CD4-positive, alpha-beta T cell treated with Interleukin-4 for 1 hour (primary cell): ENCODE measurements at places on chromosomes 2 and 18.
A peak's percentile ranks its signal among the peaks of the same experiment; 100 is the strongest.

DNA sequence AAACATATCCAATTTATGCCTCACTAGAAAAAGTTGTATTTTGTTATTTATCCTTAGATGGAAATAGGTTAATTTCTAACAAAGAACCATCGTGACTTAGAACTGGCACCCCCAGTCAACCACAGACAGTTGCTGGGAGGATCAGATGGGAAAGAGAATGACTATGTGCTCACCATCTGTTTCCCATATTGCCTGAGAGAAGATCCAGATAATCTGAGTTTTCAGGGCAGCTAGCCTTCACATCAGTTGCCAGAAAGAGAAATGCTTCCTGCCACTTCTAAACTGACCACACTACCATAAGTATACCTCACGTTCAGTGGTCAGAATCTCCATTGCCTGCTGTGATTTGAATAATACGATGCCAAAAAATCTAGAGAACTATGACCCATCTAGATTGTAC is 28.4 kb upstream of the NEB start:
- no peak for DNase-seq

GRCh38 chr2:35526741-35527140 is 828.8 kb upstream of the CRIM1 start:
- DNase-seq, result no peak

GRCh38 chr18:60176259-60176658 is 196.3 kb downstream of the MC4R start:
- DNase-seq, result no peak

- DNase-seq, result no peak
Measured at GRCh38 chr18:14935210-14935609, 187.2 kb downstream of the ANKRD30B start.

DNA sequence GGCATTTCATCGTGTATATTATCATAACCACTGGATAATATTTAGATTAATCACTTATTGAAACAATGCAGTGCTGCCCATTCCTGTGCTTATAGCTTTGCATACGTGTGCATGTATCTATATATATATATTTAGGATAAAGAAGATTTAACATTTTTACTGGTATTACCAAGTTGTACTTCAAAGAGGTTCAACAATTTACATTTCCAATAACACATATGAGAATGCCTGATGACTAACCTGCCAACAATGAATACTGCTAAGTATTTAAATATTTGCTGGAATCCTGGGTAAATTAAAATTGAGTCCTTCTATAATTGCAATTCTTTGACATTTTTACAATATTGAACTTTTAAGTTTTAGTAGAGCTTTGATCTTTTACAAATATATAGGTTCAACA is 111.4 kb downstream of the SLC39A10 start:
- no peak for DNase-seq

DNA sequence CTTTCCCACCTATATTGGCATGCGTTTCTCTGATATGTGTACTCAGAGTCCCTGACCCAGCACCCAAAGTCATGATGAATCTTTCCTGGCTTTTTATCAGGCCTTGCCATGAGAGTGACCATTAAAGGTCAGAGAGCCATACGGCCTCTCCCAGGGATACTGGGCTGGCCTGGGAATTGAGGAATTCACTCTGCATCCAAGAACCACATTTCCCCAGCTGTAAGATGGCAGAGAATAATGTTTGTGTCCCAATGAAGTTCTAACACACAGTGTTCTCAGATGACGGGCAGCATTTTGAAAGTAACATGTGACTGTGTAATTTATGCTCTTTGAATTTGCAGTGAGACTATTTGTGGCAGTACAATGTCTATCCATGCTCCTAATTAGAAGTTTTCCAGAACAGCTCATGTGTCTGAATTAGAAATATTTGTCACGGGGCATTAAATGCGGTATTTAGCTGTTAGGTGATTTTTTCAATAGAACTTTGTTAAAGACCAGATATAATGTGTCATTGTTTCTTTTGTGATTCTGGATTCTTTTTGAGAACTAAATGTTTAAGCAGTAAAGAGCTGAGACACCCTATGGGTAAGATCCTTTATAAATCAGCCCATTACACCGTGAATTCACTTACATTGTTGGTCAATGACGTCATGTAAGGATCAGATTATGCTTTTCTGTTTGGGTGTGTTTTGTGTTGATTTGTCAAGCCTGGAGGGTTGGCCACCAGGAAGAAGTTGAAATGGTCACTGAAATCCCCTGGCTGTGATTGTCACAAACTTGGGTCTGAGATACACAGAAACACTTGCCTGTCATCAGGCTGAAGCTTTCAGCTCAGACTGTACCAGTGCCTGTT is 7.3 kb upstream of the SLC3A1 start:
- no peak for DNase-seq

GRCh38 chr2:72562451-72563153 is 263.2 kb downstream of the EXOC6B start:
- DNase-seq, result no peak

GRCh38 chr2:176078541-176079284 is 5.0 kb downstream of the EVX2 start:
- no peak for DNase-seq

DNA sequence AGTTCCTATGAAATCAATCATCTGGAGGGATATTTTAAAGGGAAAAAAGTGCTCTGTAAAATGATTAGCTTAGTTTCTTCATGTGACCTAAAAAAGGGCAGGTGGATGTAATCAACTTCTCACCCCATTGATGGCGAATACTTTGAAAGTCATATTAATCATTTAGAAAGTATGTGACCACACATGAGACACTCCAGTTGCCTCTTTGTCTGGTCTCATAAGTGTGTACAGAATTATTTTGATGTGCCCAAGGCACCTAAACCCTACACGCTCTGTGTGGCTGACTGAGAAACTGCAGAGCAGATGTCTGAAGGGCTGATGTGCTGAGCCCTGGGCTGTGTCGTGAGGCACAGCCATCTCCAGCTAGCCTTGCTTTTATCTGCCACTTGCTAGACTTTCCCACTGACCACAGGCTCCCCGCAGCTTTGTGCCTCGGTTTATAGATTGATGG is 26.9 kb downstream of the SGPP2 start:
- no peak for DNase-seq

GRCh38 chr18:7822435-7823331 is 255.6 kb downstream of the PTPRM start:
- DNase-seq, result peak; percentile 2

GRCh38 chr2:11683476-11683875 is 13.5 kb upstream of the NTSR2 start:
- DNase-seq, result no peak
